Thyroid gland (tissue), 4 donors: ENCODE measurements at places on chromosomes 2 and 18. TPM values are rescaled to one million over a fixed set of nuclear protein-coding genes. Genes with fewer than 3 reads are reported as not detected.

The DOK6 gene
- total RNA-seq, result 2.9 TPM

The CDH19 gene
- 4.7 TPM for total RNA-seq

The AGXT gene
- total RNA-seq, result not detected

GRCh38 chr2:34652636-34653035 lies 1053.5 kb upstream of the FAM98A start:
- no peaks in the 10 kb centered on the region for H3K27me3 ChIP-seq
- no peak for DNase-seq
- no peaks in the 10 kb centered on the region for H3K4me1 ChIP-seq
- no peak overlapping the region for H3K4me3 ChIP-seq
- no peak overlapping the region for H3K27ac ChIP-seq

GRCh38 chr18:57534511-57534909 lies 52.0 kb downstream of the FECH start:
- no peak overlapping the region for H3K4me3 ChIP-seq
- DNase-seq, result no peak
- H3K36me3 ChIP-seq, result no peaks in the 10 kb centered on the region
- no peaks in the 10 kb centered on the region for H3K4me1 ChIP-seq
- no peaks in the 10 kb centered on the region for H3K27me3 ChIP-seq
- H3K27ac ChIP-seq, result no peak overlapping the region

The CAPN13 gene
- total RNA-seq, result not detected

- peaks cover 39% of the 10 kb centered on the region for H3K4me1 ChIP-seq
- H3K27me3 ChIP-seq, result no peaks in the 10 kb centered on the region
- peak; percentile 0 for DNase-seq
Observed at GRCh38 chr2:239291475-239292350, 109.1 kb downstream of the HDAC4 start.

The STARD6 gene
- total RNA-seq, result not detected

- peak overlapping the region; percentile 87 for H3K27ac ChIP-seq
- no peak overlapping the region for H3K4me3 ChIP-seq
- H3K27me3 ChIP-seq, result no peaks in the 10 kb centered on the region
- peaks cover 17% of the 10 kb centered on the region for H3K4me1 ChIP-seq
- H3K36me3 ChIP-seq, result no peaks in the 10 kb centered on the region
- no peak for DNase-seq
Observed at GRCh38 chr2:117957616-117958015, 56.3 kb downstream of the CCDC93 start.

- H3K4me3 ChIP-seq, result no peak overlapping the region
- no peak overlapping the region for H3K27ac ChIP-seq
- no peaks in the 10 kb centered on the region for H3K27me3 ChIP-seq
- no peaks in the 10 kb centered on the region for H3K36me3 ChIP-seq
- DNase-seq, result no peak
- H3K4me1 ChIP-seq, result no peaks in the 10 kb centered on the region
Observed at GRCh38 chr18:38539856-38540255, 974.3 kb upstream of the CELF4 start.

The PDE6D gene
- 46.1 TPM for total RNA-seq

DNA sequence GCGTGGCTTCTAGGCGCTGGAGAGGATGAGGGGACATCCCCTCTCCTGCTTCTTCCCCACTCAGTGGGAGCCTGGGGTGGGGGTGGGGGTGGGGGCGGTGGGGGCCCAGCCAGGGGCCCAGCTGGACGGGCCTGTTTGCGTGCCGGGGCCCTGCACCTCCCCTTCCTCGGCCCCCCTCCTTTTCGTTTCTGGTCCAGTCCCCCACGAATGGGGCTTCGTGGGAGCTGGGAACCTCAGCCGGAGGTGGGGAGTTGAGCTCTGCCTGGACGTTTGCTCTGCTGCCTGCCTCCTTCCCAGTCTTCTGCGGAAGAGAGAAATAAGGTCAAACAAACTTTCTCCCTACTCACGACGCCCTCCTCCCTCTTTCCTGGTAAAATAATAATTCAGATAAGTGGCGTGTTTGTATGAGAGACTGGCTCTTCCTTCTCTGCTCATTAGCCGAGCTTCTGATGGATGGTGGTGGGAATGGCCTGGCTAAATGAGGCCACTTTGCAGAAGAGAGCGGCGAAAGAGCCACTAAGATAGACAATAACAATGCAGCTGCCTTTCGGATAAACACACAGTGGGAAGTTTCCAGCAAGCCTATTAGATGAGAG lies 782 bp downstream of the MTA3 start:
- H3K36me3 ChIP-seq, result peaks cover under 1% of the 10 kb centered on the region
- H3K4me3 ChIP-seq, result peak overlapping the region; percentile 68
- peak; percentile 38 for DNase-seq
- no peaks in the 10 kb centered on the region for H3K27me3 ChIP-seq

The AGBL5 gene
- 33.3 TPM for total RNA-seq

DNA sequence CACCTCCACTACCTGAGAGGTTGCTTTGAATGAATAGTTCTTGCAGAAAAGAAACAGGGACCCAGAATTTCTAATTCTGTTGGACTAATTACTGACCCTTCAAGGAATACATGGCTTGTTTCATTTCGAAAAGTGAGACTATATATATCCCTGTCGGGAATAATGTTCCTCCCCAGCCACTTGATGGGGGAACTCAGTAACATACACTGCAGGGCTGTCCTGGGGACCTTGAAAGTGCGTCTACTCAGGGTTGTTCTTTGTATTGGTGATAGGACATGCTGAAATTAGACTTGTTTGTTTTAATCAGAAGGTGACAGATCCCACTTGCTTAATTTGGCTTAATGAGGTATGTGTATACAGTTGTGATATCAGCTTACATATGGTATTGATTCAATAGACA lies 25.5 kb downstream of the MGAT5 start:
- peaks cover 8% of the 10 kb centered on the region for H3K4me1 ChIP-seq
- no peaks in the 10 kb centered on the region for H3K27me3 ChIP-seq
- no peak for DNase-seq
- H3K36me3 ChIP-seq, result no peaks in the 10 kb centered on the region

DNA sequence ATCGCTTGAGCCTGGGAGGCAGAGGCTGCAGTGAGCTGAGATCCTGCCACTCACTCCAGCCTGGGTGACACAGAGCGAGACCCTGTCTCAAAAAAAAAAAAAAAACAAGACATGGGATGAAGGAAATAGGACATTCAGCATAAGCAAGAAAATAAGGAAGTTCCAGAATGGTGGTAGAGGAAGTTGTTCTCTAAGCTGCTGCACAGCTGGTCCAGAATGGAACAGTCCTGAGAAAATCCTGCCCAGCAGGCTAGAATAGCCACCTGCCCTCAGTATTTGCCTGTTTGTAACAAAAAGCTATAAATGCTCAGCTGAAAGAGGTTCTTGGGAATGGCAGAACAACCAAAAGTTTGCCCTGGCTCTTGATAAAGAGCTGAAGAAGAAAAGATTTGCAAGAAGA lies 11.1 kb upstream of the MAPRE3 start:
- no peak overlapping the region for H3K27ac ChIP-seq
- H3K27me3 ChIP-seq, result no peaks in the 10 kb centered on the region
- no peaks in the 10 kb centered on the region for H3K36me3 ChIP-seq
- no peak overlapping the region for H3K4me3 ChIP-seq
- no peak for DNase-seq
